ENCODE measurements at places on chromosomes 1 and 21.

DNA sequence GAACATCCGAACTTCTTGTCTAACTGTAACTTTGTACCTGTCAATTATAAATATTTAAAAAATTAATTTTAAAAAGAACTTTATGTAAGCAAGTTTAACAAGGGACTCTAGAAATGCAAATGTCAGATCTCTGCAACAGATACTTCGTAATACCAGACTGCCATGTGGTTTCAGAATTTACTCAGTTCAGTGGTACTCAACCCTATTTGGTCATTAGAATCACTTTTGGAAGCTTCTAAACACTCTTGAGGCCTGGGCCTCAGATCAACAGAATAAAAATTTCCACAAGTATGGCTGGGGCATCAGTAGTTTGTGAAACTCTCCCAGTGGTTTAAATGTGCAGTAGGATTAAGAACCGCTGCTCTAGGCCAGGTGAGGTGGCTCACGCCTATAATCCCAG lies 139.5 kb upstream of the SMYD2 start:
- no peak overlapping the region for H3K4me3 ChIP-seq
- H3K27me3 ChIP-seq, result no peaks in the 10 kb centered on the region
- no peaks in the 10 kb centered on the region for H3K36me3 ChIP-seq
- DNase-seq, result no peak

DNA sequence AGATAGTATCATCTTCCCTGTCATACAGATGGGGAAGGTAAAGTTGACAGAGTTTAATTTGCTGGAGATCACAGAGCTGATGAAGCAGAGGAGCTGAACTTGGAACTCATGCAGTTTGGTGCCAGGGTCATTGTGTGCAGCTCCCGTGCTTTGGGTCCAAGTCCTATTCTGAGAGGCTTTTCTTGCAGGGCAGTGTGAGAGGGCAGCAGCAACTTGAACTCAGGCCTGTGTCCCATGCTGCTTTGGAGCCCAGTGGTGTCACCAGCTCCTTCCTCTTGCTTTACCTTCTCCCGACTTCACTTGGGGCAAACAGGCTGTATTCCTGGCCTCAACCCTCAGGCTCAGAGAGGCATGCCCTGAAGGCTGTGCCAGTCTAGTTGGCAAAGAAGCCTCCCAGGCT lies 24.7 kb downstream of the INAVA start:
- no peaks in the 10 kb centered on the region for H3K4me1 ChIP-seq
- H3K4me3 ChIP-seq, result no peak overlapping the region
- no peaks in the 10 kb centered on the region for H3K36me3 ChIP-seq
- no peak overlapping the region for H3K27ac ChIP-seq

GRCh38 chr1:52404116-52404974 lies at the start of the genes ORC1 and PRPF38A:
ORC1 (minus strand) TSS chr1:52404423; CDS start chr1:52402223, 2,200 bp downstream.
PRPF38A (plus strand) TSS chr1:52404602; CDS start chr1:52404750, 148 bp downstream.
- H3K27ac ChIP-seq, result peak within 1 kb of the TSS; percentile 100
- H3K27me3 ChIP-seq, result no peaks in the 10 kb centered on the region
- H3K4me3 ChIP-seq, result peak within 1 kb of the TSS; percentile 99
- peak; percentile 99 for DNase-seq

GRCh38 chr1:111272081-111272480 lies 18.6 kb upstream of the CHIA start:
- peaks cover 20% of the 10 kb centered on the region for H3K4me1 ChIP-seq
- no peak for DNase-seq
- no peaks in the 10 kb centered on the region for H3K36me3 ChIP-seq

GRCh38 chr1:179025975-179026812 lies 500 bp downstream of the FAM20B start:
- peaks cover 44% of the 10 kb centered on the region for H3K4me1 ChIP-seq
- peaks cover 15% of the 10 kb centered on the region for H3K27me3 ChIP-seq
- H3K27ac ChIP-seq, result peak overlapping the region; percentile 86
- DNase-seq, result peak; percentile 93

- H3K4me1 ChIP-seq, result peaks cover 1% of the 10 kb centered on the region
- DNase-seq, result no peak
- H3K36me3 ChIP-seq, result peaks cover 55% of the 10 kb centered on the region
- H3K27me3 ChIP-seq, result no peaks in the 10 kb centered on the region
- peak within 1 kb of the TSS; percentile 38 for H3K27ac ChIP-seq
Measured at GRCh38 chr1:151175863-151176262, at the start of gene TMOD4. TMOD4 (minus strand) TSS chr1:151175981; CDS start chr1:151174875, 1,106 bp downstream.

DNA sequence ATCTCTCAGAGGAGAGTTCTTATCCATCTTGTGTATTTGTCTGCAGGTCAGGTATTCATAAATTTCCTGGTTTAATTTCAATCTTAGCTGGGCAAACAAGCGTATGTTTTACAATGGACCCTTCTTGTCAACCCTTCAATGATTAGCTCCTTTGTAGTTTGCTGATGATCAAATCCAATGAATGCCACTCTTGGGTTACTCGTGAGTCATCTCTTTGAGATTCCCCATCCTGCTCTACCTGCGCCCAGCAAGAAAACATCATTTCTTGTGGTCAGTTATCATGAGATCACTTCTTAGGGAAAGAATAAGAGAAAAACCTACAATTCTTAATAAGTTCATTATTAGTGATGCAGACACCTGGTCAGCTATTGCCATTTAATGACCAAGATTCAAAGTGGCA lies 572.3 kb upstream of the PKN2 start:
- no peak overlapping the region for H3K4me3 ChIP-seq
- DNase-seq, result no peak

GRCh38 chr21:34100337-34100736 lies 27.0 kb downstream of the MRPS6 start:
- peaks cover 86% of the 10 kb centered on the region for H3K36me3 ChIP-seq
- H3K4me3 ChIP-seq, result no peak overlapping the region
- DNase-seq, result no peak

DNA sequence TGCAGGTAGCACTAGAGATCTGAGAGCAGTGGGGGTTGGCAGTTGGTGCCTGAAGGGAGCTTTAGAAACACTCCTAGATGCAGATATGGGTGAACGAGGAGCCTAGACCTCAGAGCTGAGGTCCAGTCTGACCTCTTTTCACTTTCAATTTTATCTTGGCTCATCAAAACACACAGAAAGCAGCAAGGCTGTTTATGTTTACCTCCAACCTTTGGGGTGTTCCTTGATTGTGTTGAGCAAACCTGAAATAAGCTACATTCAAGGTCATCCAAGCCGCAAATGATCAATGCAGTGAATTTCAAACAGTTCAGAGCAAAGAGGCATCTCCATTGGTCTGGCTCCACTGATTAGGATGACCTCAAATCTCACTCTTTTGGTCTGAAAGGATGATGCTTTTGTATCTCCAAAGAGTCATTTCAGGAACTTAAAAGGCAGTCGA lies 1.3 kb downstream of the LY9 start:
- peak overlapping the region; percentile 27 for H3K27ac ChIP-seq
- peaks cover 7% of the 10 kb centered on the region for H3K36me3 ChIP-seq
- H3K4me3 ChIP-seq, result peak overlapping the region; percentile 83
- DNase-seq, result peak; percentile 59
- H3K4me1 ChIP-seq, result peaks cover 62% of the 10 kb centered on the region

DNA sequence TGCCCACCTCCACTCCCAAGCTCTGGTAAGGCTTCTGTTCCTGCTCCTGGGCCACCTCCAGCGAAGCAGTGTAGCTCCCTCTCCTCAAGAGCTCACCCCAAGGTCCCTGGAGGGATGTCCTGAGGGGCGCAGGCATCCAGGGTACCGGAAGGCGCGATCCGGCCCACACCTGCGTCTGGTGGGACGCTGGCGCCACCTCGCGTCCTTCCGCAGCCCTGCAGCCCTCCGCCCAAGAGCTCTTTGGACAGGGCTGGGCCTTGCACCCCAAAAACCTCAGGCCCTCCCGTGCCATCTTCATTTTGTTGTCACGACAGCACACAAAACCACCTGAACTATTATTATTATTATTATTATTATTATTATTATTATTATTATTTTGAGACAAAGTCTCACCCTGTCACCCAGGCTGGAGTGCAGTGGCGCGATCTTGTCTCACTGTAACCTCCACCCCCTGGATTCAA lies 49.2 kb upstream of the PAX7 start:
- no peak overlapping the region for H3K4me3 ChIP-seq
- H3K36me3 ChIP-seq, result no peaks in the 10 kb centered on the region
- H3K27me3 ChIP-seq, result no peaks in the 10 kb centered on the region
- no peak overlapping the region for H3K27ac ChIP-seq

DNA sequence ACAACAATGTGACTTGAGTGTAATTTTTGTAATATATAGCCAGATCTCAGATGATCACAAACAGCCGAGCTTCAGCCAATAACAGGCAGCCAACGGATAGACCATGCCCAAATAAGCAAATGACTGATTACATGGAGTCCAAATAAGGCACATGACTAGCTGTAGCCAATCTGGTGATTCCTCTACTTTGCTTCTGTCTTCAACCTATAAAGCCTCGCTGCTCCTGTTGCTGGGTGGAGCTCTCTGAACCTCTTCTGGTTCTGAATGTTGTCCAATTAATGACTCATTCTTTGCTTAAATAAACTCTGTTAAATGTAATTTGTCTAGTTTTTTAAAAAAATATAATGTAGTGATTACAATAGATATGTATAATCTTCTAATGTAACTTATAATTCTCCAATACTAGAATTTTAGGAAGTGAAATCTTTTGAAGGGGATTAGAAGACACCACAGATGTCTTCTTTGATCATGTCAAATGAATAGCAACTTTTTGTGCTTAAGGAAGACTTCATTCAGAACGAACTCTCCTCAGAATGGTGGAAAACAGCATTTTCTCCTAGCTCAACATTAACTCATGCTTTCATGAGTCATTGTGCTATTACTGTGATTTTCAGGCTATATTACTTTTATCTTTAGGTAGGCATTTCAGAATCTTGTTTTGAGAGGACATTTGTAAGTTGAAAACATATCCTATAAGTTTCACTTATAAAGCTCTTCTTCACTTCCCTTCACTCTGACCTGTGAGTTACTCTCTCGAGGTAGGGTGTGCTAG lies 857.8 kb upstream of the B3GALT2 start:
- H3K27ac ChIP-seq, result no peak overlapping the region
- peaks cover 1% of the 10 kb centered on the region for H3K36me3 ChIP-seq
- no peaks in the 10 kb centered on the region for H3K27me3 ChIP-seq

GRCh38 chr1:84605157-84605556 lies 30.9 kb upstream of the CTBS start:
- DNase-seq, result no peak
- no peak overlapping the region for H3K4me3 ChIP-seq
- no peak overlapping the region for H3K27ac ChIP-seq
- no peaks in the 10 kb centered on the region for H3K27me3 ChIP-seq
- H3K4me1 ChIP-seq, result peaks cover 5% of the 10 kb centered on the region
- H3K36me3 ChIP-seq, result no peaks in the 10 kb centered on the region

DNA sequence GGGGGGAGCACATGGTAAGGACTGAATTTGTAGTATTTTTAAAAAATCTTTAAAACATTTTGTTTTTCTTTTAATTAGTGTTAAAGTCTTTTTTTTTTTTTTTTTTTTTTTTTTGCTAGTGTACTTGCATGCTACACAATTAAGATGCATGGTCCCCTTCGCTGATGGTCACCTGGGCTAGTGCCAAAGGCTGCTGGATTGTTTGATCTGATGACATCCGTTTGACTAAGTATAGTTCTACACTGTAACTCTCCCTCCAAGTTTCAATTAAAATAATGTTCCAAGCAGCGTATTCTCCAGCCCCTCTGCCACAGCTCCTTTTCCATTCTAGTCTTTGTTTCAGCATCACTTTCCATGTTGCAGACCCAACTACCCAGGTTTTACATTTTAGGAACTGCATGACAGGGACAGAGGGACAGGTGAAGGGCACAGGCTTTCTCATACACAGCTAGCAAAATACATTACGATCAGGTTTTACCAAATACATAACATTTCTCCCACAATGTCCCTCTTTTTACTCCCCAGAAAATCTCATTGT lies 852 bp upstream of the RAVER2 start:
- peaks cover 5% of the 10 kb centered on the region for H3K4me1 ChIP-seq
- H3K36me3 ChIP-seq, result no peaks in the 10 kb centered on the region
- peak overlapping the region; percentile 83 for H3K4me3 ChIP-seq
- no peak for DNase-seq
- H3K27ac ChIP-seq, result peak overlapping the region; percentile 29

GRCh38 chr21:38327984-38328383 lies 71.2 kb downstream of the KCNJ15 start:
- peaks cover 2% of the 10 kb centered on the region for H3K27me3 ChIP-seq
- H3K4me3 ChIP-seq, result peak overlapping the region; percentile 18
- H3K27ac ChIP-seq, result peak overlapping the region; percentile 58
- no peak for DNase-seq

DNA sequence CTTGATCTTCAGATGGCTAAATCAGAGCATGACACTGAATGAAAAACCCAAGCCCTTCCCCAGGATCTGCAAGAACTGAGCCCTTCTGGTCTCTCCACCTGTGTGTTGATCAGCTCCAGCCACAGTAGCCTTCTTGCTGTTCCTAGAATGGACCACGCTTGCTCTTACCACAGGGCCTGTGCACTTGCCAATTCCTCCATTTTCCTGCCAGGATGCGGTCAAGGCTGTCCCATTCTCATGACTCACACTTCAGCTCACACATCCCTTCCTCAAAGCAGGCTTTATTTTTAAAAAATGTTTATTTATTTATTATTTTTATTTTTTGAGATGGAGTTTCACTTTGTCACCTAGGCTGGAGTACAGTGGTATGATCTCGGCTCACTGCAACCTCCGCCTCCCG lies 43.6 kb upstream of the GRHL3 start:
- no peaks in the 10 kb centered on the region for H3K36me3 ChIP-seq
- no peak overlapping the region for H3K4me3 ChIP-seq
- peaks cover 41% of the 10 kb centered on the region for H3K27me3 ChIP-seq
- no peak overlapping the region for H3K27ac ChIP-seq
- peaks cover 9% of the 10 kb centered on the region for H3K4me1 ChIP-seq

GRCh38 chr1:167777269-167777650 lies 55.5 kb downstream of the MPZL1 start:
- peaks cover 31% of the 10 kb centered on the region for H3K4me1 ChIP-seq
- peak; percentile 66 for DNase-seq
- H3K4me3 ChIP-seq, result peak overlapping the region; percentile 23

DNA sequence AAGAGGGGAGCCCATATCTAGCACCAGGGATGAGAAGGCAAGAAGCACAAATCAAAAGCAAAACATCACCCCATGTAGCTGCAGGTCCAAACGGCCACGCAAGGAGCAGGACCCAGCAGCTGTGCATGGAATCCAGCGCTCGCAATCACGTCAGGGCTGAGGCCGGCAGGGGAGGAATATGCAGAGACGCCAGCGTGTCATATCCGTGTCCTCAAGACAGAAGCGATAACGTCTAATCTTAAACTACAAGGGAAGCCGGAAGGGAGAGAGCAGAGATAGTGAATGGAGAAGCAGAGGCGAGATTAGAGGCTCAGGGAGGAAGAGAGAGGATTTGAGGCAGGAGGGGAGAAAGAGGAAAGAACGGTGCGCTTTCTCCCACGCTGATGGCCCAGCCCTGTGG lies 39.1 kb downstream of the FBXO2 start:
- no peaks in the 10 kb centered on the region for H3K36me3 ChIP-seq
- H3K27ac ChIP-seq, result no peak overlapping the region
- DNase-seq, result no peak
- no peaks in the 10 kb centered on the region for H3K4me1 ChIP-seq
- H3K27me3 ChIP-seq, result no peaks in the 10 kb centered on the region

GRCh38 chr21:42649122-42650032 lies 4.0 kb upstream of the PDE9A start:
- no peaks in the 10 kb centered on the region for H3K36me3 ChIP-seq
- H3K27me3 ChIP-seq, result peaks cover 22% of the 10 kb centered on the region
- H3K27ac ChIP-seq, result no peak overlapping the region
- H3K4me3 ChIP-seq, result no peak overlapping the region
- DNase-seq, result no peak

- DNase-seq, result no peak
- peaks cover 37% of the 10 kb centered on the region for H3K27me3 ChIP-seq
Measured at GRCh38 chr1:101298663-101299062, 61.8 kb downstream of the S1PR1 start.

- peaks cover 8% of the 10 kb centered on the region for H3K36me3 ChIP-seq
- H3K27ac ChIP-seq, result no peak overlapping the region
- DNase-seq, result no peak
- H3K4me1 ChIP-seq, result peaks cover 16% of the 10 kb centered on the region
- H3K27me3 ChIP-seq, result no peaks in the 10 kb centered on the region
Measured at GRCh38 chr1:54332781-54333585, 73.2 kb downstream of the SSBP3 start.

Data from activated CD4-positive, alpha-beta T cell treated with anti-CD3 and anti-CD28 coated beads, Interleukin-2, amount 10 ng/mL, durations not matched to agents 24 days and 14 days (primary cell).